ENCODE measurements at places on chromosomes 6 and 20. TPM values are rescaled to one million over a fixed set of nuclear protein-coding genes. Genes with fewer than 3 reads are reported as not detected.

- no peak overlapping the region for H3K4me3 ChIP-seq
- H3K4me1 ChIP-seq, result peaks cover 15% of the 10 kb centered on the region
These were observed 704.8 kb downstream of the PTPRT start for GRCh38 chr20:42484790-42485375.

The ADGRG6 gene
- 35.7 TPM for total RNA-seq

DNA sequence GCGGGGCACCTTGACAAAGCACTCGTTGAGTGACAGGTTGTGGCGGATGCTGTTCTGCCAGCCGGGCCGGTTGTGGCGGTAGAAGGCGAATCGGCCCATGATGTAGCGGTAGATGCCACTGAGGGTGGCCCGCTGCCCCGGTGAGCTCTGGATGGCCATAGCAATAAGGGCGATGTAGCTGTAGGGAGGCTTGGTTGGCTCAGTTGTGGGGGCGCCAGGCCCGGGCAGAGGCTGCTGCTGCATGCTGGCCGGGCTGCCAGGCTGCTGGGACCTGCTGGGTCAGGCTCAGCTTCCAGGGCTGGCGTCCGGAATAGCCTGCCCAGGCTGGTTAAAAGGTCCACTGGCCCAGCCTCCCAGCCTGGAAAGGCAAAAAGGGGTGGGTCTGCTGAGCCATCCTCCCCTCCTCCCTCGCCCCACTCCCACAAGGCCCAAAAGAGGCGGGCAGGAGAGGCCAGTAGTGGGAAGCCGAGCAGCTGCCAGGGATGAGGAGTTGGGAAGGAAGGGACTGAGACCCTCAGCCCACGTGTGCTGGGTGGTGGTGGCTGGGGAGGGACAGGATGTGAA, at the start of gene FOXS1:
FOXS1 (minus strand) TSS at position 305 of the 564 bp plus-strand sequence; CDS start at position 243, 62 bp downstream.
- H3K4me1 ChIP-seq, result peaks cover 9% of the 10 kb centered on the region
- DNase-seq, result no peak
- peak within 1 kb of the TSS; percentile 46 for H3K27ac ChIP-seq

GRCh38 chr6:125868252-125868651, 77.5 kb downstream of the NCOA7 start:
- peaks cover 15% of the 10 kb centered on the region for H3K4me1 ChIP-seq
- H3K27ac ChIP-seq, result no peak overlapping the region
- H3K36me3 ChIP-seq, result no peaks in the 10 kb centered on the region
- no peak overlapping the region for H3K4me3 ChIP-seq

The TMC2 gene
- 0.92 TPM for total RNA-seq

The VGLL2 gene
- total RNA-seq, result not detected

DNA sequence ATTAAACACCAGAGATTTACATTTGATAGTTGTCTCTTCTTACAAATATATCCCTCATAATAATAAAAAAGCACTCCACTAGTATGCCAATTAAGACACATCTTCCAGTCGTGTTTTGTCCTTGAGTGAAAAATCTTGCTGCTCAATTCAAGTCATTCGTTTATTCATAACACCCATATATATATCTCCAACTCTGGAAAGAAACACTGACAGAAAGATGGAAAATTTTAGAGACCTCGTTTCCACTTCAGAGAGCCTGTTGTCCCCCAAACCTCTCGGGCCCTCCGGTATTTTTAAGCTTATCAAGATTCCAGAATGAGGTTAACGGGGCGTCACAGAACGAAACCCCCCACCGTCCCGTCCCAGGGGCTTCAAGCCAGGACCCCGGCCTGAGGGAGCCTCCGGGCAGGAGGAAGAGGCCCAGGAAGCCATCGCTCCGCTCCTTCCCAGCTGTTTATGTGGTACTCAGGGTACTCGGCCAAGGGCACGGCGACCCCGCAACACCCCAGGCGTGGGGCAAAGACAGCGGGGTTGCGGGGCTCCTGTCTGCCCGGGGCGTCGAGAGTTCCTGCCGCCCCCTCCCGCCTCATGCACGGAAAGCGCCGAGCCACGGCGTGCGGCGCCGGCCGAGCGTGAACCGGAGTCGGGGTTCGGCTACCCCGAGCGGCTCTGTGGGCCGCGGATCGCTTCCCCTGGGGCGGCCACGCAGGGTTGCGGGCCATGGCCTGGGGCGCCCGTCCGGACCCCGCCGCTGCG, 623 bp upstream of the SNX9 start:
- H3K36me3 ChIP-seq, result no peaks in the 10 kb centered on the region
- peak overlapping the region; percentile 53 for H3K4me3 ChIP-seq
- H3K27ac ChIP-seq, result peak overlapping the region; percentile 80

The SAPCD1 gene
- 1.2 TPM for total RNA-seq

DNA sequence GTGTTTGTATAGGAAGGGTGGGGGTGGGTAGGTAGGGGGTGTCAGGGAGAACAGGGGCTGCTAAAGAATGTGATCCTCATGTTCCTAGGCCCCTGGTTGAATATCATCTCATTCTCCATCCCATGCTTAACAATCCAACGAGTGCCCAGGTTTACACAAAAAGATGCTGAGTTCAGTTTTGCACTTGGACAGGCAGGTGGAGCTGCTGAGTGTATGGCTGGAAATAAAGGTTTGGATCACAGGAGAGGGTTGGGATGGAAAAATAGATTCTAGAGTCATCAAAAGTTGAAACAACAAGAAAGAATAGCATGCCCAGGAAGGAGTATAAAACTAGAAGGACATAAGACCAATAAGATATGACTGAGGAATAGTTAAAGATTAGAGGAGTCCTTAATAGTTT, 14.2 kb downstream of the CHD6 start:
- no peak overlapping the region for H3K27ac ChIP-seq
- H3K36me3 ChIP-seq, result no peaks in the 10 kb centered on the region
- no peak overlapping the region for H3K4me3 ChIP-seq
- no peaks in the 10 kb centered on the region for H3K27me3 ChIP-seq
- peaks cover 6% of the 10 kb centered on the region for H3K4me1 ChIP-seq

DNA sequence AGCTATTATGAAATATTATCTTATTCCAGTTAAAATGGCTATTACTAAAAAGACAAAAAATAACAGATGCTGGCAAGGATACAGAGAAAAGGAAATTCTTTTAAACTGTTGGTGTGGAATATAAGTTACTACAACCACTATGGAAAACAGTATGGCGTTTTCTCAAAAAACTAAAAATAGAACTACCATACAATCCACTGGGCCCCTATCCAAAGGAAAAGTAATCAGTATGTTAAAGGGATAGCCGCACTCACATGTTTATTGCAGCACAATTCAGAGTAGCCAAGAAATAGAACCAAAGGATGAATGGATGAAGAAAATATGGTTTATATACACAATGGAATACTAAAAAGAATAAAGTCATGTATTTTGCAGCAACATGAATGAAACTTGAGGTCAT, 303.8 kb upstream of the ECI2 start:
- no peaks in the 10 kb centered on the region for H3K27me3 ChIP-seq
- DNase-seq, result no peak
- H3K36me3 ChIP-seq, result no peaks in the 10 kb centered on the region

GRCh38 chr6:80872951-80873308, 766.5 kb downstream of the BCKDHB start:
- no peak for DNase-seq
- no peaks in the 10 kb centered on the region for H3K27me3 ChIP-seq
- H3K4me3 ChIP-seq, result no peak overlapping the region
- H3K36me3 ChIP-seq, result no peaks in the 10 kb centered on the region
- H3K27ac ChIP-seq, result no peak overlapping the region
- H3K4me1 ChIP-seq, result no peaks in the 10 kb centered on the region

DNA sequence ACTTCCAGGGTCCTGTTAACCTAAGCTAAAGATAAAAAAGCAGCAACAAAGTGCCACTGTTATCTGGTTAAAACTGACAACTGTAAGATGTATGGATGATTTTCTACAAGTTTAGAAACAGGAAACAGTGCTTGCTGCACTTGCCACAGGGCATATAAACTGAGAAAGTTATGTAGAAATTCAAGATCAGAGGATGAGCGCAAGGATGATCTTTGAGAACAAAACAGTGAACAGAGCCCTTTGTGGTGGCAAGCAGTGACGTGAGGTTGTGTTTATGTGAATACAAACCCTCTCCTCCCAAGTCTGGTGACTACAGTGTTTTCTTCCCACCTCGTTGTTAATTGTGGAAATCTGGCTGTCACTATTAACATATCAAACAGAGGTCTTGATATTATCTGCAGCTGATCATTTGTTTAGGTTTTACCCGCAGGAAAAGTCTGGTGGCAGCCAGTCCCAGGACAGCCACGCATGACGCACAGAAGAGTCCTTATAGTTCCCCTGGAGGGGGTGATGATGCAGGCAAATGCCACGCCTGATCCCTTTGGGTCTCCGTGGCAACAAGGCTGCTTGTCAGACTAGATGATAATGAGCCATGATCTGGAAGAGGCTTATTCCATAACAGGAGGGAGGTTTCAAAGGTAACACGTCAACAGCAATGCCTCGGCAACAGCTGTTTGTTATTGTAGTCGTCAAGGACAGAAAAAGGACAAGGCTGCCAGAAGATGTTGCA, 43.1 kb upstream of the TNFAIP3 start:
- DNase-seq, result no peak
- H3K4me1 ChIP-seq, result peaks cover 8% of the 10 kb centered on the region
- H3K27me3 ChIP-seq, result no peaks in the 10 kb centered on the region
- H3K36me3 ChIP-seq, result no peaks in the 10 kb centered on the region

The FOXS1 gene
- total RNA-seq, result 1.1 TPM

GRCh38 chr20:33881989-33882388, 70.8 kb downstream of the CHMP4B start:
- H3K4me3 ChIP-seq, result no peak overlapping the region
- H3K4me1 ChIP-seq, result no peaks in the 10 kb centered on the region
- DNase-seq, result no peak
- H3K27ac ChIP-seq, result no peak overlapping the region

- no peak overlapping the region for H3K4me3 ChIP-seq
- H3K4me1 ChIP-seq, result peaks cover 9% of the 10 kb centered on the region
- peaks cover 46% of the 10 kb centered on the region for H3K36me3 ChIP-seq
- DNase-seq, result peak; percentile 40
- no peaks in the 10 kb centered on the region for H3K27me3 ChIP-seq
These were observed 32.7 kb downstream of the WDR27 start for GRCh38 chr6:169669147-169669546.

DNA sequence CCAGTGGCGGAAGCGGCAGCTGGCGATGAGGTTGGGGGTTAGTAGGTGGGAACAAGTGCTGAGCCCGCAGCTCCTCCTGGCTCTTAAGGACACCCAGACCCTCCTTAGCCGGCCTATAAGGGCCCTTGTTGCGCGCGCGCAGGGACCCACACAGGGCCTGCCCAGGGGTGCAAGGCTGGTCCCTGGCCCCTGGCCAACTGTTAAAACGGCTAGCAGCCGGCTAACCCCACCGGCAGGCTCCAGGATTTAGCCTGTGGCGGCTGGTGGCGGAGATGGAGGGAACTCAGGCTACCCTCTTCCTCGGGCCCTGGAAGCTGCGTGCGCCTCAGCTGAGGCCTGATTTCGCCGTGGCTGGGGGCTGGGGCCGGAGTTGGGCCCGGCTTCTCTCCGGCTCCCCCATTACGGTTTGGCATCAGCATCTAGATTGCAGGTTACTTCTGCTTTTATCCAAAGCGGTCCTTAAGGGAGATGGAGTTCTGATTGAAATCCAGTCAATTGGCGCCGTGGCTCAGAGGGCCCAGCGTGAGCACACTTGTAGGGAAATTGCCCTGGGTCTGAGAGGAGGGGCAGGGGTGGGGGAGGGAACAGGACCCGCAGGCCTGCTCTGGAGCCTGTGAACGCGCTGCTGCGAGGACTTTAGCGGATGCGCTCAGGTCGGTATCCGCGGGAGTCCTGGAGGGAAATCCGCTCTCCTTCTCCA, 36.9 kb upstream of the CCDC167 start:
- H3K4me1 ChIP-seq, result peaks cover 15% of the 10 kb centered on the region
- no peak for DNase-seq
- H3K36me3 ChIP-seq, result no peaks in the 10 kb centered on the region
- H3K27ac ChIP-seq, result no peak overlapping the region
- H3K4me3 ChIP-seq, result peak overlapping the region; percentile 38

The GRM1 gene
- total RNA-seq, result 0.09 TPM
